Activated CD4-positive, alpha-beta T cell treated with anti-CD3 and anti-CD28 coated beads, Interleukin-2, amount 50 U/mL, for 24 hours (primary cell): ENCODE measurements at places on chromosomes 13 and 19.

DNA sequence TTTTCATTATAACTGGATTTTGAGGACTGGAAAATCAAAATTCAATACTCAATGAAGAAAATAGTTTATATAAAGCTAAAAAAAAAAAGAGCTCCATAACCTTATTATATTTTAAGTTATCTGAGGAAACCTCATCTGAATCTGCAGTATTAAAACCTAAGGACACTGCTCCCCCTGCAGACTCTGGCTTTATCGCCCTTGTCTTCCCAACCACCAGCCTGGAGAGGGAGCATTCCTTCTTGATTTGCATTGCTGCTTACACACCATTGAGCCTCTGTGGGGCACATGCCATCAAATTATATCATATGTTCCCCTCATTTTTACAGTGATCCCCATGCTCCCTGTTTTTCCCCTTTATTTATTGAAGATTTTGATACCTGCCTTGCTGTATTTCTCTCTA lies 871.4 kb upstream of the GPC6 start:
- no peak for DNase-seq

- DNase-seq: no peak
Observed at GRCh38 chr19:42069619-42070351, at the start of gene GRIK5. Gene GRIK5, minus strand, starts transcription at chr19:42070206. Its CDS starts 4,436 bp downstream, at chr19:42065770.

GRCh38 chr13:109819874-109820273 lies 33.5 kb upstream of the IRS2 start:
- no peak for DNase-seq

DNA sequence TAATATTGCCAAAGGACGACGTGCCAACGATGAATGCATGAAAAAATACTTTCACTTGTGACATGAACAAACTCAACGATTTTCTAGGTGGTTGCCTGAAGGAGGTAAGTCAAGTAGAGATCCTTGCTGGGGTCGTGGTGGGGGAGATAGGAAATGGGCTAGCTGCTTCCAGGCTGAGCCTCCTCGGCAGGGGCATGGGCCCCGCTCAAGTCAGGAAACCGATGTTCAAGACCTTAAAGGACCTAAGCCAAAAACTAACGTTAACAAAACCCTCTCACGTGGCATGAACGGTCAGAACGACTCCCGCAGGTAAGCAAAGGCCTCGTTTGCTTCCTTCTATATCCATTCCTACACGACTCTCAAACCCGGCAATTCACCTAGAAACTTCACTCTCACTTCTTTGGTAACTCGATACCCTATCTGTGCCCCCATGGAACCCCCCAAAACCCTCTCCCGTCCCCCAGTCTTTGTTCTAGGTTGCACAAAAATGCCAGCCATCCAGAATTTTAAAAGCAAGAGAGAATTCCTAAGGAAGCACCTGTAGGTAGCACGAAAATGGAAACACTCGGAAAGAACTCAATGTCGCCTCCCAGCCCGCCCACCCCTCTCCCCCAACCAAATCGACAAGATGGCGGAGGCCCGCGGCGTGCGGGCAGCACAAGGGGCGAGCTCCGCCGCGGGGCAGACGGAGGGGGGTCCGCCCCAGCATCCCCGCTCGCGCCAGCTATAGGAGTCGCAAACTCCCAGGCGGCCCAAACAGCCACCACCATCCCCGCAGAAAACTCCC lies 13.6 kb downstream of the ACP4 start:
- DNase-seq: no peak

DNA sequence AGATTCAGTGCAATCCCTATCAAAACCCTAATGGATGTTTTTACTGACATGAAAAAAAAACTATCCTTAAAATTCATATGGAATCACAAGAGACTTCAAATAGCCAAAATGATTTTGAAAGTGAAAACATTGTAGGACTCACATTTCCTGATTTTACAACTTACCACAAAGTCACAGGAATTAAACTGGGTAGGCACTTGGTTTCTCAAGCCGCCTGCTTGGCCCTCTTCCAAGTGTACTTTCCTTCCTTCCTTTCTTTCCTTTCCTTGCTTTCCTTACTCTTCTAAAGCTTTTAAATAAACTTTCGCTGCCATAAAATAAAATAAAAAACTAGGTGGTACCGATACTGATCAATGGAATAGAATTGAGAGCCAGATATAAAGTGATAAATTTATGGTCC lies 21.0 kb upstream of the CD33 start:
- DNase-seq: no peak

- DNase-seq: no peak
Observed at GRCh38 chr19:27779954-27780353, 1433.0 kb downstream of the UQCRFS1 start.

GRCh38 chr13:83810136-83810535 lies 72.1 kb downstream of the SLITRK1 start:
- no peak for DNase-seq

GRCh38 chr13:67372868-67373464 lies 142.8 kb upstream of the PCDH9 start:
- DNase-seq: no peak

- DNase-seq: no peak
Observed at GRCh38 chr19:43704002-43704705, 11.7 kb upstream of the IRGC start.

GRCh38 chr19:55644842-55645511 lies 1.5 kb downstream of the ZNF581 start:
- no peak for DNase-seq

- no peak for DNase-seq
Observed at GRCh38 chr13:20053891-20054290, 95.4 kb downstream of the ZMYM2 start.

GRCh38 chr13:112145551-112146360 lies 78.8 kb downstream of the SOX1 start:
- no peak for DNase-seq

DNA sequence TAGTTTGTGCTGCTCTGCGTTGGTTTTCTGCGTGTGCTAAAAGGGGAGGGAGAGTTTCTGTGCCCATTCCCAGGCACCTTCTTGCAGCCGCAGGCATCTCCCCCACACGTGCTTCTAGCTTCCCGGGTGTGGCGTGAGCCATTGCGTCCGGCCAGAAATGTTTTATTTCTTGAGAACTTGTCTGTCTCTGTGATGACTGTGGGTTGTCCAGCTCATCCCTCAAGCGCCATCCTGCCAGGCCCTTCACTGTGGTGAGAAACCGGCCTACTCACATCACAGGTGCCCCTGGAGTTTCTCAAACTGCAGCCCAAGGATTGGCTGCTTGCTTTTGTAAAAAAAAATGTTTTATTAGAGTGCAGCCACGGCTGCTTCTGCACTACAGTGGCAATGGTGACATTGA lies 24.2 kb downstream of the EPN1 start:
- no peak for DNase-seq

GRCh38 chr13:94710065-94710781 lies 2.1 kb downstream of the SOX21 start:
- DNase-seq: no peak

GRCh38 chr13:78022164-78022877 lies 103.7 kb upstream of the EDNRB start:
- no peak for DNase-seq

- no peak for DNase-seq
Observed at GRCh38 chr13:105184201-105184600, 1351.3 kb downstream of the EFNB2 start.

- DNase-seq: no peak
Observed at GRCh38 chr19:45171211-45171623, 6.8 kb downstream of the TRAPPC6A start.

DNA sequence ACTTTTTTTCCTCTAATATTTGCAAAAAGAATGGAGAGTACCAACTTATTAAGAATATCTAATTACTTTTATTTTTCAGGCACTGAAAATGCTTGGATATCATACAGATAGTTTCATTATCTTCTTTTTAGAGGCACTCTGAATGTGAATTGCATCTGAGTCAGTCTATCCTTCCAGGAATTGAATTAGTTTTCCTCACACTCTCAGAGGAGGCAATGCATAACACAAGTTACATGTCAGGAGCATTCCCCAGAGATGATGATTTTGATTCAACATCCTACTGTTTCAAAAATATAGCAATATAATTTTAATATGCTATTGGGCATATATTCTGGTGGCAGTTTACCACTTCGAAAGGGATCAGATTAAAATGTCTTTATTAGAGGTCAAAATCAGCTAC lies 1315.4 kb downstream of the PCDH9 start:
- no peak for DNase-seq

DNA sequence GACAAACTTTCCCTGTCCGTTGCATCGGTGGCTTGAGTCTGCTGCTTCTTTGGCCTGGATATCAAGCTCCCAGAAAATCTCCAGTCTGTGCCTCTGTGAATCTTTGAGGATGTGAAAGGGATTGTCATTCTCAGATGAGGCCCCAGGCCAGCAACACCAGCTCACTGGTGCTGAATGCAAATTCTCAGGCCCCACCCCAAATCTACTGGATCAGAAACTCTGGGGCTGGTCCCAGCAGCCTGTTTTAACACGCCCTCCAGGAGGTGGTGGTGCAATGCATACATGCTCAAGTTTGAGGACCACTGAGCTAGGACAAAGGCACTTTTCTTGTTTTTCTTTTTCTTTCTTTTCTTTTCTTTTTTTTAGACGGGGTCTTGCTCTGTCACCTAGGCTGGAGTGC lies 23.6 kb downstream of the TNFSF11 start:
- no peak for DNase-seq

DNA sequence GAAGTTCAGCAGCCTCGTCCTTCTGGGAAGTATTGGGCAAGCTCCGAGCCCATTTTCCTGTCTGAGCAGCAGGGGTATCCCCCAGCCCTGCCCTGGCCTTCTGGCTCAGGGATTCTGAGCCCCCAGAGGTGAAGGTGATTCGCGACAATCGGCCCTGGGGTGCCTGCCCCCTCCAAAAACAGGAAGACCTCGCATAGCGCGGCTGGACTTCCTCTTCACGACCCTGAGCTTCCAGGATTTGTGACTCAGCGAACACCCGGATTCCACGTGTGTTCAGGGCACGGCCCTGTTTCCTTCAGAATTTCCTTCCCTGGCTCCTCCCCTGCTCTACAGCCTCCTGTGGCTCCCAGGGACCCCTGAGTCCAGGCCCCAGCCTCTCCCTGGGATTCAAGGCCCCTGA lies at the start of gene SEMA6B:
SEMA6B (minus strand) TSS at position 116 of the 400 bp plus-strand sequence. CDS start 1,227 bp downstream, outside the sequence.
- no peak for DNase-seq

DNA sequence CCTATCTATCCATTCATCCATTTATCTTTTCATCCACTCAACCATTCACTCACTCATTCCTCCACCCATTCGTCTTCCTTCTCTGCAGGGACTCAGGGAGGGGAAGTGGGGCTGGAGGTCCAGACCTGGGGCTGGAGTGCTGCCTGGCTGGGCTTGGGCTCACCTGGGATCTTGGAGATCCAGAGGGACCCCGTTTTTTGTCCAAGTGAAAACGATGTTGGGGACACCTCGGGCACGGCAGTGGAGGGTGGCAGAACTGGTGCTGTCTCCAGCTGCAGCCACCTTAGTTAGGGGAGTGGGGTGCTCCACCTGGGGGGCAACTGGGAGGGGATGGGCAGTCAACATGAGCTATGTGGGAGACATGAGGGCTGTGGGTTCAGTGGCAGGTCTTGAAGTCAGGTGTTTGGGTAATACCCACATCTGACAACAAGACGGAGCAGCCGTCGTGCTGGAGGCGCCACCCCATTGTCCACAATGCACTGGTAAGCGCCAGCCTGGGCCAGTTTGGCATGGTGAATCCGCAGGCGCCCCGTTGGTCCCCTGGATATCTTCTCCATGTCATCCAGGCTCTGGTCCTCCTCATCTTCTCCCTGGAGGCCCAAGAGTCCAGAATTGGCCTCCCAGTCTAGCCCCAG lies 10.2 kb downstream of the NPHS1 start:
- no peak for DNase-seq

DNA sequence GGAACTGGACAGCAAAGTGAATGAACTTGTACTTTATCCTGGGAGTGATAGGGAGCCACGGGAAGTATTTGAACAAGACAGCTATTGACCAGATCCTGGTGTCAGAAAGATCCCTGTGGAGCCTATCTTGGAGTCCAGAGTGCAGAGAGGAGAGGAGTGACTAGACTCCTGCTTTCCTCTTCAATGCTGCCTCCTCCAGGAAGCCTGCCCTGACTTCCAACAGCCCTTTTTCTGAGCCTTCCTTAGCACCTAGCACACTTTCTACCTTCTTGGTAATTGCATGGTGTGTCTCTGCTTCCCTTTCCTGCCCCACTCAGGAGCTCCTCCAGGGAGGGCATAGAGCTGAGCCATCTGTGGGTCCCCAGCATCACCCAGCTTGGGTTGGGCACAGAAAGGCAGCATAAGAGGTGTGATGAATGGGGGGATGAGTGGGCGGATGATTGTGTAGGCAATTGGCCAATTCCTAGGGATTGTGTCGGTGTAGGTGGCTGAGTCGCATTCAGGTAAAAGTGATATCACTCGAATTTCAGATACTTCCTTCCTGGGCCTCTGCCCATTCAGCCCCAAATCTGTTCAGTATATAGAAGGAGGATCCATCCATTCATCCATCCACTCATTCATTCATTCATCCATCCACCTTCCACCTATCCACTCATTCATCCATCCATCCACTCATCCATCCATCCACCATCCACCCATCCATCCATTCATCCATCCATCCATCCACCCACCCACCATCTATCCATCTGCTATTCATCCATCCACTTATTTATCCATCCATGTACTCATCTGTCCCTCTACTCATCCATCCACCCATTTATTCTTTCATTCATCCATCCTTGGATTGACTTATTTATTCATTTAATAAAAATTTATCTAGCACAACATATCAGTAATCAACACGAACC lies 26.9 kb downstream of the CYP4F22 start:
- no peak for DNase-seq
